ENCODE measurements at places on chromosomes 3 and 15.
A peak's percentile ranks its signal among the peaks of the same experiment; 100 is the strongest.

- DNase-seq = no peak
Observed at GRCh38 chr3:71903112-71903495, 118.2 kb upstream of the PROK2 start.

DNA sequence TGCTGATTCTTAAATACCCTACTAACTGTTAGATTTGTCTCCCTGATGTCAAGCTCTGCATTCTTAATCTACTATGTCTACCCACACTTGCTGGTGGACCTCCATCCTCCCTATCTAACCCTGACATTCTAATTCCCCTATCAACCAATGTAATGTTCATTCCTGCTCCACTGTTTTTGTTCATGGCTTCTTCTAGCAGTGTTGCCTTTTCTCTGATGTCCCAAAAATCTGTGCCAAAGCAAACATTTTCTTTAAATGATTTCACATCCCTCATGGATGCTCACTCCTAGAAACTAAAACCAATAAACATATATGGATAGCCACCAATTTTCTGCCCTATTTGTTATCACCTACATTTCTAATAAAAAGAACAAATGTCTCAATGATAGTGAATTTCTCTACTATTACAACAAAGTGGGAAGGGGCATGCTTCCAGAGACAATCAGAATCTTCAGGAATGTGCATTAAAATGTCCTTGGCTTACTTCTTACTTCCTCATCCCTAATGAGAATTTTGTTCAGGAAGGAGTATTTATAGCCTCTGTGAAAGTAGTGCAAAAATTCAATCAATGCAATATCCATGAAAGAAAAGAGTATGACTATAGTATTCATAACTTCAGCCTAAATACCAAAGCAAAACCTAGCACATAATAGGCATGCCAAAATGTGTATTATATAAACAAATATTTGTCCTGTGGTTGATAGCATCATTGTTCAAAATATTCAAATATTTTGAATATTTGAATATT, 273.3 kb downstream of the ZNF385D start:
- DNase-seq = peak; percentile 93

DNA sequence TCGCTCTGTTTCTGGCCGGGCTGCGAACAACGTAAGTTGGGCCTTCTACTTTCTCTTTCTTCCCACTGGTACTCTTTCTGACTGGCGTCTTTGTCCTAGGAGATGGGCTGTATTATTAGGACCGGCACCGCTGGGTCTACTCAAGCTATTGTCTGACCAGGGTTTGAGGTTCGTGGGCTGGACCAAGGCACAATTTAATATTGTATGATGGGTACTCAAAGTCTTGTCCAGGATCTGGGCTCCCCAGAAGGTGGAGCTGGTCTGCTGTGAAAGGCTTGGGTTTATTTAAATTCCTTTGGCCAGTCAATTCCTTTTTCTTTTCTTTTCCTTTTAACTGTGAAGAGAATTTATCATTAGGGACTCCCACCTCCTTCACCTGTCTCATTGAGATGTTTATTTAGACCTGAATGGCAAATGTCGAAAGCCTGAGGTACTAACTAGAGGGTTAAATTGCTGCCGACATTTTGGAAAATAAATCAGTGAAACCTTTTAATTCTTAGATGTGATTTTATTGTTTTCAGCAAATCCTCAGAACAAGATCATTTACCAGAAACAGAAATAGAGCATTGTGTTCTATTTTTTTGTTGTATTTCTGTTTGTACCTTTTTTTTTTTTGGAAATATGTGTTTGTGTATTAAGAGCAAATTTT, 410 bp downstream of the LRRC49 start:
- peak; percentile 76 for DNase-seq

DNA sequence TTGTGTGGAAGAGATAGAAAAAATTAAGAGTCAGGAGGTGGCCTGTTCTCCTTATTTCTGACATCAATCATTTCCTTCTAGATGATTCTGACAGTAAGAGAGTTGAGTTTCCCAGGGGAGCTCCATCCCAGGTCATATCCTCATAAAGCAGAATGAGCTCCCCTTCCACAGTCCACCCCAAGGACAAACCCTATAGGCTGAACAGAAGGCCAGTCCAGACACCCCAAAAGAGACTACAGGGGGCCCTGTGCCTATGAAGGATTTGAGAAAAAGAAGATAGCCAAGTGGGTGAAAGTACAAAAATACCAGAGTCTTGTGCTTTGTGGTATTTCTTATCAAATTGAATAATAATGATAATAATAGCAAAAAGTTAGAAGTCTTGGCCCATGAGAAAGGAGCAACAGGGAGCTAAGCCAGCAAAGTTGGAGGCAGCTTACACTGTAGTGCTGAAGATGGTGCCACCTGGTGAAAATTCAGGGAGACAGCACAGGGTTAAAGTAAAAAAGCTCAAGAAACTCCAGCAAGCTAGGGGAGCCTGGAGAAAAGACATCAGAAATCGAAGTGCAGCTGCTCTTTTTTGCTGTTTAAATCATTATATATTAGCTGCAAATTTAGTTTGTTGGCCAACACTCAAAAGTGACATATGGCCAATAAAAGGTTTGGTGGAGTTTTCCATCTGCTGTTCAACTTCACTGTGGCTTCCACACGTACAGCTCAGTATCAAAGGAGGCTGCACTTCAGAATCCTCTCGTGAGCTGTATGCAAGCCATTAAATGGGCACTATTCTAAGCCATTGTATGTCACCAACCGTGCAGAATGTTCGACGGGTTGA, 35.8 kb upstream of the SLC24A5 start:
- DNase-seq = no peak

DNA sequence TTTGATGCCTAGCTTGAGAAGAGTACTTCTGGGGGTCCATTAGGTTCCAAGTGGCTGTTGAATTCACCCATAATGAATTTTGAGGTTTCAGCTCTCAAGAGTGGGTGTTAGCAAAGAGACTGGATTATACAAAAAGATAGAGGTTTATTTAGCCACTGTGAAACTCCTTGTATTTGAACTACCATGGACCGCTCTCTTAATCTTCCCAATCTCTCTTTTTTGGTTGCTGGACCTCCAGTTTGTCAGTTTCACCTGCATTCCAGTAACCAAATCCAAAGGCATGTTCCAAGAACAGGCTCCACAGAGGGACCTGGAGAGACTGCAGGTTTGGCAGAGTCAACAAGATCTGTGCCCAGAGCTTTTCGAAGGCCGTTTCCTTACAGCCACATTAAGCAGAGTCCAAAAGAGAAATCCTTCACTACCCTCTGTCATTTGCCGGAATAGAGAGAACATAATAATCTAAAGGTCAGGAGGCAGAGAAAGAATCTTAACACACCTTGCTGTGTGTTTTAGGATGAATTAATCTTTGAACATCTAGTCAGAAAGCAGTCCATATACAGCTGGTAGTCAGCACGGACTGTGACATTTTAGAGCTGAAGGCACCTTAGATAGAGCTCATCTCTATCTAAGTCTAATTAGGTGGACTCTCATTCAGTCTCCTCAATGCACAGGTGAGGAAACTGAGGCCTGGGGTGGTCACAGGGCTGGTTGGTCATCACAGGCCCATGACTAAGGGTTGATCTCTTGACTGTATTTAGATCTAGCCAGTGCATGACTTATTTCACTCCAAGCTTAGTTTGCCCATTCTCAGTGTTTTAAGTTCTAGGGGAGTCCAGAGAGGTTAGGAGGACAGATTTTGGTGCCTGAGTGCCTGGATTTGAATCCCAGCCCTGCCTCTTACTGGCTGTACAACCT, 1.3 kb downstream of the ABHD2 start:
- DNase-seq = no peak

- no peak for DNase-seq
Observed at GRCh38 chr3:12627370-12627769, 36.5 kb downstream of the RAF1 start.

DNA sequence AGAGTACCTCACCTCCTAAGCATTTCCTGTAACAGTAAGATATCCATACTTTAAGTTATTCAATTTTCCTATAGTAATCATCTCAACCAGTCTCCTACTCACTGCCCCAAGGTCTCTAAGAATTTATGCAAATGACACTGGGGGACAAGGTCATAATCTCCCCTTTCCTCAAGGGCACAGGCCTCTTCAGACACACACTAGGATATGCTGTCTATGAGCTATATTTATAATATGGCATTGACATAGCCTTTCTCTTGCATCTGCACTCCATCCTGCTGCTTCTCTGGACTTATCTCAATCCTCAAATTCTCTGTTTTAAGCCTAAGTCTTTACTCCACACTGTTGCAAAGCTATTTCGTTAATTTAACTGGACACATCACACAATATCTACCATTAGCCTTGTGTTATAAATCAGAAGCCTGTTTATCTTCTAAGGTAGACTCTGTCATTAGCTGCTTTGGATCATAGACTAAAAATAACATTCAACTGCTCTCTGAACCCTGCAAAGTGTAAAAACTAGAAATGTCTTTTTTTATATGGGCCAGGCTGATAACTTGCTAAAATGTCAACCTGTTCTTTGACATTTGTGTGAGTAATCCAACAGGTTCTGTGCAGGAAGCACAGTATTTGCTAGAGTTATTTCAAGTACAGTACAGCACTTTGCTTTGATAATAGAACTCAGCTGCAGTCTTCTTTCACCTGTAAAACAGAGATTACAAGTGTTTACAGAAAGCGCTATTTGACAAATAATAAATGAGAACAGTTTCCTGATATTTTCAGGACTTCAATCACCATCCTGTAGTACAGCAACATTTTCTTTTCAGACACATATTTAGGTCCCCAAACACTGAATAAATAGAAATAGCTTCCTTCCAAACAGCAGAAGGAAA, 17.8 kb upstream of the SEC62 start:
- no peak for DNase-seq

DNA sequence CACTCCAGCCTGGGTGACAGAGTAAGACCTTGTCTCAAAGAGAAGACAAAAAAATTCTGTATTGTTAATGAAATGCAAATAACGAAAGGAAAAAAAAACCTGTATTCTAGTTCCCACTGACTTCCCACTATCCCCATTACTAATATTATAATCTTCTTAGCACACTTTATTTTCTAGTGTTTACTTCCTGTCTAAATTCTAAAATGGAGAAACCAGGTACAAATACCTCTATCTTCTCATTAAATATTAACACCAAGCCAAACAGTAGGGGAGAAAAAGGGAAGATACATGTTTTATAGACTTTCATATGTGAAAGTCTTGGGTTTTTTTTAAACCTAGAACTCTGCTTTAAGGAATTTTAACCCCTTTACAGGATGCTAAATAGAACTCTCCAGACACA, 55.3 kb upstream of the PLXND1 start:
- DNase-seq = no peak

GRCh38 chr3:156826144-156826895, at the start of gene LEKR1:
LEKR1 (plus strand) TSS chr3:156826353; CDS start chr3:156829330, 2,977 bp downstream.
- DNase-seq = peak; percentile 94

DNA sequence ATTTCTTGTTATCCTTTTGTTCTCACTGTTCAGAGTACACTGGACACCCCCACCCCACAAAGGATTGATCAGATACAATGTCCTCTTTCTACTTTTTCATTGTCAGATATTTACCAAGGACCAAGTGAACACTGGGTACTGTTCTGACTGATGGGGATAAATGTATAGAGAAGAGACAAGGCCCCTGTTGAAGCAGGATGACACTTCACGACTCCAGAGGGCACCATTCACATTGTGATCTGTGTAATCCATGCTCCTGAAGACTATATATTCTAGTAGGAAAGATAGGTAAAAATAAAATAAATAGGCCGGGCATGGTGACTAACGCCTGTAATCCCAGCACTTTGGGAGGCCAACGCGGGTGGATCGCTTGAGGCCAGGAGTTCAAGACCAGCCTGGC, 7.2 kb upstream of the CRYGS start:
- no peak for DNase-seq

DNA sequence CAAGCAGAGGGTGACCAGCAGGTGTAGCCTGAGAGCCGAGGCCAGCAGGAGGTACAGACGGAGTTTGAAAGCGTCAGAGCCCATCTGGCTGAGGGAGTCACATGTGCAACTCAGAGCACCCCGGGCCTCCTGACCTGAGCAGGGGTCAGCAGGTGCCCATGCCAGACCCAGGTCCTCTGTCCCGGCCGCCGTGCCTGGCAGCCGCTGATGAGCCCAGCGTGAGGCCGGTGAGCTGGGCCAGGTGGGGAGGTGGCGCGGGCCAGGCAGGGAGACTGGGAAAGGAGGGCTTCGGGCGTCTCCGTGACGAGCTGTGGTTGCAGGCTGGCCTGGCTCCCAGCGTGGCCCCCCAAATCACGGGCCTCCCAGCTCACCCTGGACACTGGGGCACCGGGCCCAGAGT, 130.9 kb downstream of the CHSY1 start:
- no peak for DNase-seq

GRCh38 chr3:63795438-63795837, 23.7 kb upstream of the C3orf49 start:
- DNase-seq = no peak

- DNase-seq = no peak
Observed at GRCh38 chr3:122973893-122974615, 53.5 kb downstream of the SEMA5B start.

DNA sequence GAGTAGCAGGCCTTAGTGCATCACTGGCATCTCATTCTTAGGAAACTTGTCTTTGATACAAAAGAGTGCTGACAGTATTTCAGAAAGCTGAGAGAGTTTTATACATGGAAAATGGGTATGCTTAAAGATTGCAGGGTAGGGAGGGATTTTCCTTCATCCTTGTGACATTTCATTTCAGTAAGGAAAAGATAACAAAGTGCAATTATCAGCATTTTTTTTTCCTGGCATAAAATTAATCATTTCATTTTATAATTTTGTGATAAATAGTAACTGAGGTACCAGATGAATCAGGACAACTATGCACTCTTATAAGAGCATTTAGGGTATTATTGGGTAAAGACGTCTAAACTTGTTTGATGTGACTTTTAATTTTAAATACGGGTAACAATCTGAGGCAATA, 10.3 kb downstream of the KBTBD8 start:
- no peak for DNase-seq

GRCh38 chr3:39101022-39101689, 6.3 kb downstream of the GORASP1 start:
- peak; percentile 41 for DNase-seq

GRCh38 chr3:47996440-47996839, 19.8 kb downstream of the MAP4 start:
- DNase-seq = no peak

- peak; percentile 51 for DNase-seq
Observed at GRCh38 chr15:90451053-90451850, 63.2 kb downstream of the IQGAP1 start.

DNA sequence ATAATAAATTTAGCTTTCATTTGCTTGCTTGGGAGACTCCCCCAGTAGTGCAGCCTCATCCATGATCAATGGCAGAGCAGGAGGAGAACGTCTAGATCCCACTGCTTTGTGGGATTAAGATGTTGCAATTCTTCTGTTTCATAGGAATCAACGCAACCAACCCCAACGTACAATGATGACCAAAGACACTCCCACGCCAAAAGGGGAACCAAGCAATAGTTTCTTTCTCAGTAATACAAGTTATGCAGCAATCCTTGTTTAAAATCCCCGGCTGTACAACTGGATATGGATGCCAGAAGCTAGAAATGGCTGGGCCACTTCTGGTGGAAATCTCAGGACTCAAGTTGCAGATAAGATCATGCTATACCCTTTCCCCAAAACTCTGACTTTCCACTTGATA, 411.2 kb downstream of the VPS13C start:
- DNase-seq = no peak

DNA sequence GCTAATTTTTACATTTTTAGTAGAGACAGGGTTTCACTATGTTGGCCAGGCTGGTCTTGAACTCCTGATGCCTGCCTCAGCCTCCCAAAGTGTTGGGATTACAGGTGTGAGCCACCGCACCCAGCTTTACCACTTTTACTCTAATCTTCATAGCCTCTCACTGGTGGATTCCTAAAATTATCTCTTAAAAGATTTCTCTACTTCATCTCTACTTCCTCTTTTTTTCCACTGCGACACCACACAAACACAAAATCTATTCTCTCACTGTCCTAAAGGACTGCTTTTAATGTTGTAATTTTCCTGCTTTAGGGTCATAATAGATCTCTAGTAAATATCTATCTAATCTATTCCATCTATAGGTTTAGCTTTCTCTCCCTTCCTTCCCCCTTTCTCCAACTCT, 34.0 kb upstream of the TBL1XR1 start:
- no peak for DNase-seq
